NCI-H524 treated with DMSO at 0.1 percent for 48 hours (cell line): ENCODE measurements at places on chromosomes 6 and 20.

GRCh38 chr6:78810146-78810545, 57.2 kb upstream of the IRAK1BP1 start:
- peak; percentile 13 for DNase-seq

GRCh38 chr6:31267651-31268368, 4.1 kb downstream of the HLA-C start:
- DNase-seq = no peak

- DNase-seq = no peak
Measured at GRCh38 chr6:30542404-30542725, 13.9 kb downstream of the GNL1 start.

GRCh38 chr6:44511126-44511525, 123.6 kb downstream of the CDC5L start:
- DNase-seq = no peak

DNA sequence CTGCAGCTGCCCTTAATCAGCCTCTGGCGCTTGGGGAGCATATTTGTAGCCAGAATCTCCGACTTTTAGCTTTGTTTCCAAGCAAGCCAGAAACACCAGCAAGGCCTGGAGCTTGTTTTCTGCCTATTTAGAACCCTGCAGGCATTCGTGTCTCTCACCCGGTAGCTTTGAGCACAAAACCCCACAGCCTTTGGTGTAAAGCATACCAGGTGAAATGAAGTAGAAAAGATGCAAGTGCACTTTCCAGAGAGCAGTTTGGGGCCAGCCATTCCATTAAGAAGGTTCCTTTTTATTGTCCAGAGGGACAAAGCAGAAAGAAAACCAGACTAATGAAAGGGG, 736 bp downstream of the FAM217B start:
- no peak for DNase-seq

DNA sequence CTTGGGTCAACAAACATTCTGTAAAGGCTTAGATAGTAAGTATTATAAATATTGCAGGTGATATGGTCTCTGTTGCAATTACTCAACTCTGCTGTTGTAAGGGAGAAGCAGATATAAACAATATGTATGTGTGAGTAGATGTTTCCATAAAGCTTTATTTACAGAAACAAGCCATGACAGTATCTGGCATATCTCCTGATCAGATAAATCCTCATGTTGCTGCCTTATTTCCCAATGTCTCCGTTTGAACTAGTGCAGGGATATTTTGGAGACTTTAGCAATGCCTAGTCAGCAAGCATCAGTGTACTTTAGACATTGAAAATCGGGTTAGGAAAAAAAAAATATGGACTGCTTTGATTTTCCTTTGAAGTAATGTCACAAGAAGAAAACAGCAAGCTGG, 96.1 kb downstream of the LAMA2 start:
- no peak for DNase-seq
